ENCODE measurements at places on chromosomes 13 and 19. TPM values are rescaled to one million over a fixed set of nuclear protein-coding genes. Genes with fewer than 3 reads are reported as not detected.

ZNF415 gene
- not detected for total RNA-seq

IZUMO2 gene
- total RNA-seq, result not detected

CABP5 gene
- not detected for total RNA-seq

SHISA7 gene
- not detected for total RNA-seq

TYROBP gene
- total RNA-seq, result 0.49 TPM

- no peaks in the 10 kb centered on the region for H3K27me3 ChIP-seq
- H3K4me1 ChIP-seq, result no peaks in the 10 kb centered on the region
- H3K27ac ChIP-seq, result no peak overlapping the region
- no peaks in the 10 kb centered on the region for H3K36me3 ChIP-seq
These were observed 24.3 kb downstream of the ARL11 start for GRCh38 chr13:49652355-49653305.

DNA sequence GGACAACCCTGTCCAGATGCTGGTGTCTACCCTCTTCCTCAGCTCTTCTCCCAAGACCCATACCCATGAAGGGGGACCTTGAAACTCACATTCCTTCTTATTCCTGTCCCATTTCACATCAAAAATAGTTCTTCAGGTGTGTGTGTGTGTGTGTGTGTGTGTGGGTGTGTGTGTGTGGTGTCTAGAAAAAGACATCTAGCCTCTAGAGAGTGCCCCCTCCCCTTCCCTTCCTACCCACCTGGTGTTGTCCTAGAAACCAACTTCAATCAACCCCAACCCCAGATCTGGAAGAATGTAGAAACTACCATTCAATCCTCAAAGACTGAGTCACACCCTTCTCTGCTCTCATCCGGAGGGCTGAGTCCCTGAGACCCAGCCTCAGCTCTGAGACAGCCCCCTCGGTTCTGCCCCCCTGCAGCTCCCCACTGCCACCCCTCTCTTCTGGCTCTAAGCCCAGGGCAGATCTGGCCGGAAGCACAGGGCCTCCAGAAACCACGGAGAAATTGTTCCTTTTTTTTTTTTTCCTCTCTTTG is 3.5 kb downstream of the KCNN4 start:
- H3K4me1 ChIP-seq, result peaks cover 63% of the 10 kb centered on the region
- DNase-seq, result no peak
- H3K4me3 ChIP-seq, result no peak overlapping the region
- no peaks in the 10 kb centered on the region for H3K27me3 ChIP-seq
- H3K36me3 ChIP-seq, result peaks cover 12% of the 10 kb centered on the region

GRCh38 chr13:103161476-103161875 is 95.3 kb upstream of the SLC10A2 start:
- no peaks in the 10 kb centered on the region for H3K27me3 ChIP-seq
- no peaks in the 10 kb centered on the region for H3K4me1 ChIP-seq
- no peak overlapping the region for H3K27ac ChIP-seq
- H3K4me3 ChIP-seq, result no peak overlapping the region

GRCh38 chr19:46660551-46661019 is 397 bp downstream of the DACT3 start:
- H3K4me1 ChIP-seq, result peaks cover 14% of the 10 kb centered on the region
- H3K27ac ChIP-seq, result no peak overlapping the region
- no peak for DNase-seq
- no peaks in the 10 kb centered on the region for H3K36me3 ChIP-seq
- no peaks in the 10 kb centered on the region for H3K27me3 ChIP-seq
- peak overlapping the region; percentile 59 for H3K4me3 ChIP-seq

- no peak for DNase-seq
- H3K4me1 ChIP-seq, result no peaks in the 10 kb centered on the region
- H3K27me3 ChIP-seq, result no peaks in the 10 kb centered on the region
- H3K4me3 ChIP-seq, result no peak overlapping the region
- no peaks in the 10 kb centered on the region for H3K36me3 ChIP-seq
These were observed 492.0 kb downstream of the FGF9 start for GRCh38 chr13:22162889-22163288.

Measured in HCT116 (cell line).